Stimulated activated effector memory CD8-positive, alpha-beta T cell treated with anti-CD3 and anti-CD28 coated beads, Interleukin-12 subunit alpha, Interleukin-12 subunit beta, amount 100 ng/mL, for 72 hours (primary cell): ENCODE measurements at places on chromosomes 6 and 20.

- no peak for DNase-seq
Measured at GRCh38 chr6:28081486-28081751, 1.1 kb downstream of the ZNF165 start.

DNA sequence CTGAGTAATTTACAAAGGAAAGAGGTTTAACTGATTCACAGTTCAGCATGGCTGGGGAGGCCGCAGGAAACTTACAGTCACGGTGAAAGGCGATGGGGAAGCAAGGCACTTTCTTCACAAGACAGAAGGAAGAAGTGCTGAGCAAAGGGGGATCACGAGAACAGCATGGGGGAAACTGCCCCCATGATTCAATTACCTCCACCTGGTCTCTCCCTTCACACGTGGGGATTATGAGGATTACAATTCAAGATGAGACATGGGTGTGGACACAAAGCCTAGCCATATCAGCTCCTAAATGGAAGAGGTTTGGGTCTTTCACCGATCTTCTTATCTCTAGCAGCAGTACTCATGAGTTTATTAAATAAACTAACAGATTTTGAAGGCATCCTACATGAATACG is 152.9 kb upstream of the RUNX2 start:
- DNase-seq = no peak

DNA sequence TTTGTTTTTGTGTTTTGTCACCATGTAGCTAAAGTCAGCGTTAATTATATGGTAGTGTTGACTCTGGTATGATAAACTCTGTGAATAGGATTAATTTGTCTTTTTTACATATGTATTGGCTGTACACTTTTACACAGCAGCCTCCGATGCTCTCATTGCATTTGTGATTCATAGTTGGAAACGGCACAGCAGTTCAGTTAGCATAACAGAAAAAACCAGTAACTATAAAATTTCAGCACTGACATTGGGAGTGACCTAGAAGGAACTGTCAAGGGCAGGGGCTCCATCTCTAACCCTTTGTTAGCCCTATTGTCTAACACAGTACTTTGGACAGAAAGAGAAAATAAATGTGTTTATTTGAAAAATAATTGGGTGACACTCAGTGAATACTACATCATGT is 5.6 kb upstream of the BEND6 start:
- DNase-seq = no peak

DNA sequence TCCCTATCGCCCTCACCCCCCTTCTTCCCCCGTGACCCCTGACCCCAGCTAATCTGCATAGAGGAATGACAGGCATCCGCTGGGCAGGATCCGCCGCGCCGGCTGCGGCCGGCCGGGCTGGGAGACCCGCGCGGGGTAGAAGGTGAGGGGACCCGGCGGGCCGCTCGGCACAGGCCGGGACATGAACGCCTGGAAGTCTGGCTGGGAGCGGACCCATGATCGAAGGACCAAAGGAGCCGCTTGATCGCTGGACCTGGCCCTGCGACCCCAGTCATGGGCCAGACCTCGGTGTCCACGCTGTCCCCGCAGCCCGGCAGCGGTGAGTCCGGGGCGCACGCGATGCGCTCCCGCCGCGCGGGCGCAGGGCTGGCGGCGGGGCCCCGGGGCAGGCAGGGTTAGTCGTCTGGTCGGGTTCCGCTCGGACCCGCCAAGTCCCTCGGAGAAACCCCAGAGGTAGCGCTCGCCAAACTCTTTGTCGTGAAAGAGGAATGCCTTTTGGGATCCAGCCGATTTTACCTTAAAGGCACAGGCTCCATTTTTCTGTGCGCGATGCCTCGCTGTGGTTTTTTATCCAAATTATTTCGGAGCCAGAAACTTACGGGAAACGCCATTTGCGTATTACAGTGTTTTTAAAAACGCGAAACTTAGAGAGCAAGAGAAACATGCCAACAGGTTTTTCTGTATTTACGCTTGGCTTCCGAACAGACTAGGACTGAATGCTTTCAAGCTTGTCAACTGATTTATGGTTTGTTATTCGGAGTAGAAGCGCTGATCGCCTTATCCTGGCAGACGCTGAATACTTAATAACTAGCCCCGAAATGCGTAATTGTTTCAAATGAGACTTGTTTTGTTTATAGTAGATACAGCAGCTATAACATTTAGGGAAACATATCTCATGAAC is at the start of gene PHACTR2:
PHACTR2 (plus strand) TSS at position 75 of the 901 bp plus-strand sequence; CDS start at position 274, 199 bp downstream.
- peak; percentile 61 for DNase-seq

DNA sequence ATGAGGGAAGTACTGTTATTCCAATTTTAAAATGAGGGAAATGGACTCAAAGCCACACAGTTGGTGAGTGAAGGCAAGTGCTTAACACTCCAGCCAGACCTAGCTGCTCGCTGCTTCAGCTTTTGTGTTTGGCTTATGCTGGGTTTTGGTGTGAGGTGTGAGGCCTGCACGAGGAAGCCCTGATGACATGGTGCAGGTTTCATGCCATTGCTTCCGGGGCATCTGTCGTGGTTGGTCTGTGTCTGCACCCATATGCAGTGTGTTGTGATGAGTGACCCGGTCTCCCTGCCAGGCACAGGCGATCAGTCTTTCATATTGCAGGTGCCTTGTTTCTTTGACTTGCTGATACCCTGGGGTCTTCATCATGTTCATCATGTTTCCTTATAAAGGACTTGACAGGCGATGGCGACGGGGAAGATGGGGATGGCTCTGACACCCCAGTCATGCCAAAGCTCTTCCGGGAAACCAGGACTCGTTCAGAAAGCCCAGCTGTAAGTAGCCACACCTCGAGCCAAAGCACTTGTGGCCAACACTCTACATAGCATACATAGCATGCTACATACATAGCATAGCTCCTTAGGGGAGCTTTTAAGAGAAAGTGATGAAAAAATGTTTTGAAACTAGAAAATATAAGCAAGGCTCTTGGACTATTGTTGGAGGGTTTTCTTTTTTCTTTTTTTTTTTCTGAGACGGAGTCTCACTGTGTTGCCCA is 22.3 kb downstream of the DNMT3B start:
- DNase-seq = no peak

DNA sequence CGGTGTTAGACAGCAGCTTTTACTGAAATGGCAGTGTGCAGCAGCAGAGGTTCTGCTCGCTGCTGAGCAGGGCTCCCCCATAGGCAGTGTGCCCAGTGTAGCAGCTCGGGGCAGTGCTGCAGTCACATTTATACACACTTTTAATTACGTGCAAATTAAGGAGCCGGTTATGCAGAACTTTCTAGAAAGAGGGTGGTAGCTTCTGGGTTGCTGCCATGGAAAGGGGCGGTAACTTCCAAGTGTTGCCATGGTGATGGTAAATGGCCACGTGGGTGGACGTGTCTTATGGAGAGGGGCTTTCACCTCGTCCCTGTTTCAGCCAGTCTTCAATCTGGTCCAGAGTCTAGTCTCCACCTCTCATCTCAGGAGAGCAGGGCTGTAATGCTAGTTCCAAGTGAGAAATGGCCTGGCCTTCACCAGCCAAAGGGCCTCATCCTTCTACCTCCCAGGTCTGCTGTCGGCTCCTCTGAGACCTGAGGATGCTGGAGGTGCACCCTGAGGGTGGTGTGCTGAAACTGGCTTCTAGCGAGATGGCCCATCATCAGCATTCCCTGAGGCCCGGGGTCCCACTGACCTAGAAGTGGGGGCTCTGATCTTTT is 180.5 kb upstream of the PMEPA1 start:
- DNase-seq = no peak

DNA sequence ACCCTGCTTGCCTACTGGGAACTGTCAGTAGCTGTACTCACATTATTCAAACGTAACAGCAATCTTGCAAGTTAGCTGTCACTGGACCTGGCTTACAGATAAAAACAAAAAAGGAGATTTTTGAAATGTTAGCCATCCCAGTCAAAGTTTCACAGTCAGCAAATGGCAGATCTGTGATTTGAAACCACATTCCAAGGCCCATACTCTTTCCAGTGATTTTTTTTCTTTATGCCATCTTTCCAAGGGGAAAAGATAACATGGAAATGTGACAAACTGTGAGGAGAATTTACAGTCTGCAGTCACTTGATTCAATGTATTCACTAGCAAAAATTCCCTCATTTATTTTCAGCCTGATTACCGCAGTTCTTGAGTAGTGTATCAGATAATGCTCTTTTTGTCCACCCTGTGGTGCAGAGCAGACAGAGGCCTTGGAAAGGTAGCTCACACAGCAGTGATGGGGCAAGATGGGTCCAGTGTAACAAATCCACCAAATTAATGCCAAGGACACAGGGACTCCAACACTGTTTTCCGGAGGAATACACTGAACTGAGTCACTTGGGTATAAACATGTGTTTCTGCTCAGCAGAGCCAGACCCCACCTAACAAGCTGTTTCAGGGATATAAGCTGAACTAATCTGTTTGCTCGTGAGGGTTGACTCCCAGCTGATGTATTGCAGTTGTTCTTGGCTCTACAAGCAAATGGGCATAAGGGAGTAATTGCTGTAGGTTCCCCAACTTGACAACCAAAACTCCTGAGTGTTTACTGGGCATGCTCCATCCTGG is 49.9 kb upstream of the ADGRF1 start:
- DNase-seq = no peak

DNA sequence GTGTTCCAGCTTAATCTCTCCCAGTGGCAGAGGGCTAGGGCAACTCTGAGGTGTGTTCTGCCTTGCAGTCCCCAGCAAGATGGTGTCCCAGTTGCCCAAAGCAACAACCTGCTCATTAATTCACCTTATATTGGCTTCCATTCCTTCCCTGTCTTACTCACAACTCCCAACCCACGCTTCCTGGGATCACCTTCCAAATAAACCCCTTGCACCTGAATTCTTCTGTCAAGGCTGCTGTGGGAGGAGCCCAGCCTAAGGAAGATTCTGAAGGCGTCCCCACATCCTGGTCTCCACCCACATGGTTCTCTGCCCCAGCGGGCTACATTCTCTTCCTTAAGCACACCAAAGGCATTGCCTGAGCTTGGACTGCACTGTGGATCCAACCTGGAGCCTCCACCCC is 116.6 kb upstream of the MAFB start:
- no peak for DNase-seq

DNA sequence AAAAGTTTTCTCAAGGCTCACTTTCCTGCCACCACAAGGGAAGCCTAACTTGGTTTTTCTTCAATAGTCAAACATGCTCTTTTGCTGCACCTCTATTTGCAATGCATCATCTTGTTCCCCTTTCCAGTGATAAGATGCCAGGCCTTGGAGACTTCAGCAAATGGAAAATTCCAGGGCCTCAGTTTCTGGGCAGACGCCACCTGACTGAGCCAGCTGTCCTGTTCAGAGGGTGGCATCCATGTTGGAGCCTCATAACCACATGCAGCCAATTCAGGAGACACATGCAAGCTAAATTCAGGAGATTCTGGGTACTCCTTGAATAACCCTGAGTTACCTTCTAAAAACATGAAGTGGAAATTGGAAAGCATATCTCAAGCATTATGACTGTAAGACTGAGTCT is 285.6 kb upstream of the RNF24 start:
- no peak for DNase-seq

- no peak for DNase-seq
Measured at GRCh38 chr6:134198093-134198492, 119.8 kb downstream of the SGK1 start.

- no peak for DNase-seq
Measured at GRCh38 chr6:150586850-150587359, 12.8 kb upstream of the PLEKHG1 start.

- no peak for DNase-seq
Measured at GRCh38 chr20:40438161-40438830, 250.7 kb downstream of the MAFB start.

DNA sequence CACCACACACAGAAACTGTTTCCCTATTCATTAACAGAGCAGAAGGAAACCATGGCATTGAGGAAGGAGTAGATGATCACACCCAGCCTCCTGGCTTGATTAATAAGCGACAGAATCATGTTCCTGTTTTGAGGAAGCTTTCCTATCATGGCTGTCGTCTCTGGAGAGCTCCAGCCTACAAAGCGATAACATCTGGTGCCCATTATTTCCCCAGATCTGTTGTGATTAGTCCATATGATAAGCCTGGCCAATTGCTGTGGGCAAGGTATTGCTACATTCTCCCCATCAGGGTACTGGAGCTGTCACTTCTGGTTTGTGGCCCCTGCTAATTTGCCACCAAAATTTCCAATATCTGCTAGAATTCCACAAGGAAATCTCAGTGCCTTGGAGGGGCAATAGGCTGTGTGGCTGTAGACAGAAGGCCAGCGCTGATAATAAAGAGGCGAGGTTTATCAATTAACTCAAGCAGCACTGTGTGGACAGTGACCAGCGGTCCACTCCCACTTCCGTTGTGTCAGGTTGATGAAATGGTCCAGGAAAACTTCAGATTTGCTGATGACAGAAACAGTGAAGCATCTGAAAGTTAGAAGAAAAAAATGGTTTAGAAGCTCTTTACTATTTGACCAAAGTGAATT is 66.4 kb downstream of the OLIG3 start:
- no peak for DNase-seq

GRCh38 chr6:118886641-118887040 is 7.3 kb upstream of the ASF1A start:
- no peak for DNase-seq

GRCh38 chr6:143222801-143223231 is 162.1 kb downstream of the AIG1 start:
- DNase-seq = no peak

- no peak for DNase-seq
Measured at GRCh38 chr20:37007898-37008649, 56.6 kb upstream of the SAMHD1 start.

- DNase-seq = no peak
Measured at GRCh38 chr6:168876956-168877355, 376.7 kb downstream of the THBS2 start.

- DNase-seq = no peak
Measured at GRCh38 chr20:61724376-61724775, 341.3 kb downstream of the TAF4 start.

DNA sequence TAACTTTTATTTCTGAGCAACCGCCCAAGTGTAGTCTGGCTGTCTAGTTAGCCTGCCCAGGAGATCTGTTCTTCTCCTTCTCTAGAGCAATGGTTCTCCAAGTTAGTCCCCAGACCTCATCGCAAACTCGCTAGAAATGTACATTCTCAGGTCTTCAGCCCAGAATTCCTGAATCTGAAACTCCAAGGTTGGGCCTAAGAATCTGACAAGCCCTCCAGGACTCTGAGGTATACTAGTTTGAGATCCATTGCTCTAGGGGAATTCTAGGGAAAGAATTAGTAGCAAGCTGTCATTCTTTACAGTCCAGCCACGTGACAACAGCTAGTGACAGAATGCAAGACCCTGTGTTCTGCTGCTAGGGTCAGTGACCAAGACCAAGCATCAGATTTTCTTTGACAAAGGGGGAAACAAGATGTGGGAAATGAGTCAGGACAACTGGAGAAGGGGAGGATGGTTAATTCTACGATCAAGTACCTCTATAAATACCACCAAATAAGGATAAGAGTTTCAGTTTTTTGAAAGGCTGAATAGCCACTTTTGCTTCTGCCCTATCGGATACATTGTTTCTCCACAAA is 5.8 kb downstream of the UBE2V1 start:
- DNase-seq = no peak

DNA sequence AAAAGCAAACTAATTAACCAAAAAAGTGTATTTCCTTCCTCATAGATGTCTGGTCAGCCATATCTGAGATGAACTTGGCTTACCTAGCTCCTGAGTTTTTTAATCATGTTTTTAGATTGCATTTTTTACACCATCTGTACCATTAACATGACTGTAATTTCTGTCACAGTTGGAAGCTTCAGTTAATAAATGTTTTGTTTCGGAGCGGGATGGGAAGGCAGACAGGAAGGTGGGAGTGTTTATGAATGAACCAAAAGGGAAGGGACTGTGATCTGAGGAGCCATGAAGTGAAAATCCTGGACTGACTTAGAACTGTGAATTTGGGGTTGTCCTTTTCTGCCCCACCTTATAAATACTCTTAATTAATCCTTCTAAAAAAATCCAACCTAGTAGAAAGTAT is 445.6 kb upstream of the SOX4 start:
- no peak for DNase-seq
